ENCODE measurements at places on chromosomes 2 and 18. TPM values are rescaled to one million over a fixed set of nuclear protein-coding genes. Genes with fewer than 3 reads are reported as not detected.

DNA sequence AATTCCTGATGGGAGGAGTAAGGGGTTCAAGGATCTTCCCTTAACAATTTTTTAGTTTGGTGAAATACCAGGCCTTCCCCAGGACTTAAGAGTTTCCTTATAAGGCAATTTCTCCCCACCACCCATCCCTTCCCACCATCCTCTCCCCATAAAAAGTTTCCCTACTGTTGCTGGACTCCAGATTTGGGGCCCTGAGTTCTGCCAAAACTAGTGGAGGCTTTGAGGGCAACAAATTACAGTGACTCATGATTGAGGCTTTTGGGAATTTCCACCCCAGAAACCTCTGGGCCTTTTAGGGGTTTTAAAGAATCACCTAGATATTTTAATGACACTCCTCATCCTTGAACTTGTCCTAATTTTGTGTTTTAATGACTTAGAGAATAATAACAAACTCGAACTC lies 14.3 kb upstream of the EN1 start:
- H3K36me3 ChIP-seq = no peaks in the 10 kb centered on the region
- no peak overlapping the region for H3K27ac ChIP-seq
- H3K4me3 ChIP-seq = no peak overlapping the region
- DNase-seq = no peak
- H3K4me1 ChIP-seq = no peaks in the 10 kb centered on the region

DNA sequence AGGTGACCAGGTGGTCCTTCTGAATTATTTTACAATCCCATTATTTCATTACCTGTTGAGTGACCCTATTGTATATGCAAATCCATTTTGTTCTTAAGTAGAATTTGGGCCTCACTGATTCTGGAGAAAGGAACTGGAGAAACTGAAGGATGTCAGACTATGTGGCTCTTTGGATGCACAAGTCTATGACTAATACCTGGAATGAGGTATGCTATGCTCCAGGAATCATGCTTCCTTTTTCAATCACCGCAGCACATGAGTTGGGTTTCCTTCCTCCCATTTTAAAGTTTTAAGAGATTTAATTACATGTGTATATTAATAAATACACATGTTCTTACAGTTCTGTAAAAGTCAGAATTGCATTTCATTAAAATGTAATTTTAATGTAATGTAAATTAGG lies 253.9 kb upstream of the VWC2L start:
- no peaks in the 10 kb centered on the region for H3K4me1 ChIP-seq
- H3K4me3 ChIP-seq = no peak overlapping the region
- H3K36me3 ChIP-seq = no peaks in the 10 kb centered on the region

- no peaks in the 10 kb centered on the region for H3K4me1 ChIP-seq
- peaks cover 25% of the 10 kb centered on the region for H3K27me3 ChIP-seq
- DNase-seq = no peak
- H3K4me3 ChIP-seq = no peak overlapping the region
- H3K36me3 ChIP-seq = no peaks in the 10 kb centered on the region
Observed at GRCh38 chr2:99756059-99756458, 266.2 kb upstream of the REV1 start.

GRCh38 chr2:237501892-237502513 lies 15.0 kb downstream of the MLPH start:
- no peaks in the 10 kb centered on the region for H3K27me3 ChIP-seq
- no peaks in the 10 kb centered on the region for H3K36me3 ChIP-seq
- DNase-seq = no peak
- no peak overlapping the region for H3K4me3 ChIP-seq

DNA sequence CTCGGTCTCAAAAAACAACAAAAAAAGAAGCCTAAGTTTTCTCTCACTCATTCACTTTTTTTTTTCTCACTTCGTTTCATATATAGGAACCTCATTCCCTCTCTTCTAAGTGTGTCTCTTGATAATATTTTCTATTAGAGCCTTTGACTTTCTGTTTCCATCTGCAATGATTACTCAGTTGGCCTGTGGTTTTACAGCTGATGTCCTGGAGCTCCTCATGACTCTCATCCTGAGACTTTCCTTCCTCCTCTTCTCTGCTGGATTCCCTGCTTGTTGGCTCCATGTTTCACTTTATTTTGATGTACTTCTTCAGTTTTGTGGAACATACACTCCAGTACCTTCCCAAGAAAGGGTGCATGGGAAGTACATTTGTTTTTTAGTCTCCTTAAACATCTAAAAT lies 154.2 kb upstream of the GATA6 start:
- H3K4me1 ChIP-seq = no peaks in the 10 kb centered on the region
- H3K36me3 ChIP-seq = no peaks in the 10 kb centered on the region
- no peaks in the 10 kb centered on the region for H3K27me3 ChIP-seq

DNA sequence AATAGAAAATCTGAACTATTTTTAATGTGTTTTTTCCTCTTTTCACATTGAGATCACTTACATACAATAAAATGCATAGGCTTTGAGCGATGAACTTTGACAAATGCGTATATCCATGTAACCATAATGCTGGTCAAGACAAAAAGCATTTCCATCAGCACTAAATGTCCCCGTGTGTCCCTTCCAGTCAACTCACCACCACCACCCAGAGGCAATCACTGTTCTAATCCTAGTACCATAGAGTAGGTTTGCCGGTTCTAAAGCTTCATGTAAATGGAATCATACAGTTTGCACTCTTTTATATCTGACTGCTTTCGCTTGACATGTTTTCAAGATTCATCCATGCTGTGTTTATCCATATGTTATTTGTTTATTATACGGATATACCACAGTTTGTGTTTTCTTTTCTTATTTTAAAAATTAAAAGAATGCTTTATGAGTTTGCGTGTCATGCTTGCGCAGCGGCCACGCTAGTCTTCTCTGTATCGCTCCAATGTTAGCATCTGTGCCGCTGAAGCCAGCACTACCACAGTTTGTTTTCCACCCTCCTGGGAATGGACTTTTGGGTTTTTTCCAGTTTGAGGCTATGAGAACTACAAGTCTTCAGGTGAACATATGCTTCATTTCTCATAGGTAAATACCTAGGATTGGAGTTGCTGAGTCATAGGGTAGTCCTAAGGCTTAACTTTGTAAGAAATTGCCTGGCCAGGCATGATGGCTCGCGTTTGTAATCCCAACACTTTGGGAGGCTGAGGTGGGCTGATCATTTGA lies 197.5 kb upstream of the CHAC2 start:
- H3K4me3 ChIP-seq = no peak overlapping the region
- H3K4me1 ChIP-seq = no peaks in the 10 kb centered on the region
- peak; percentile 5 for DNase-seq
- H3K36me3 ChIP-seq = no peaks in the 10 kb centered on the region

- no peak overlapping the region for H3K27ac ChIP-seq
- no peaks in the 10 kb centered on the region for H3K4me1 ChIP-seq
- no peaks in the 10 kb centered on the region for H3K27me3 ChIP-seq
Observed at GRCh38 chr2:86426271-86426670, 14.9 kb upstream of the KDM3A start.

- no peak overlapping the region for H3K27ac ChIP-seq
- H3K36me3 ChIP-seq = no peaks in the 10 kb centered on the region
- DNase-seq = no peak
- peaks cover 8% of the 10 kb centered on the region for H3K4me1 ChIP-seq
- no peaks in the 10 kb centered on the region for H3K27me3 ChIP-seq
- H3K4me3 ChIP-seq = no peak overlapping the region
Observed at GRCh38 chr2:143842836-143843235, 677.1 kb downstream of the ZEB2 start.

DNA sequence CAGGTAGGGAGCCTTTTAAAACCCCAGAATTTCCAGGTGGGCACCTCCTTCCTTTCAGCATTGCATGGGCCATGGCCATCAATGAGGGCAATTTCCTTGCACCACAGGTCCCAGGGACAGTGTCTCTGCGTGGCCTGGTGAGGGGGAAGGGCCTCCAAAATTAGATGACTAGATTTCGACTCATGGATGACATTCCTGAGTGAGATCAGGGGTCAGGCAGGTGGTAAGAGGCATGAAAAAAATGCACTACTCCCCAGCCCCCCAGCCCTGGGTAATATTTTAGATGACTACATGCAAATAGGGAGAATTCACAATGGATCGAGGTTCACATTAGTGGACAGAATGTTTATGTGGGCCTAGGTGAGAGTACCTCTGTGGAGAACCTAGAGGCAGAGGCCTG lies 19.0 kb upstream of the IGFBP5 start:
- DNase-seq = no peak
- no peaks in the 10 kb centered on the region for H3K36me3 ChIP-seq
- H3K27me3 ChIP-seq = no peaks in the 10 kb centered on the region
- H3K27ac ChIP-seq = no peak overlapping the region
- H3K4me3 ChIP-seq = no peak overlapping the region

DNA sequence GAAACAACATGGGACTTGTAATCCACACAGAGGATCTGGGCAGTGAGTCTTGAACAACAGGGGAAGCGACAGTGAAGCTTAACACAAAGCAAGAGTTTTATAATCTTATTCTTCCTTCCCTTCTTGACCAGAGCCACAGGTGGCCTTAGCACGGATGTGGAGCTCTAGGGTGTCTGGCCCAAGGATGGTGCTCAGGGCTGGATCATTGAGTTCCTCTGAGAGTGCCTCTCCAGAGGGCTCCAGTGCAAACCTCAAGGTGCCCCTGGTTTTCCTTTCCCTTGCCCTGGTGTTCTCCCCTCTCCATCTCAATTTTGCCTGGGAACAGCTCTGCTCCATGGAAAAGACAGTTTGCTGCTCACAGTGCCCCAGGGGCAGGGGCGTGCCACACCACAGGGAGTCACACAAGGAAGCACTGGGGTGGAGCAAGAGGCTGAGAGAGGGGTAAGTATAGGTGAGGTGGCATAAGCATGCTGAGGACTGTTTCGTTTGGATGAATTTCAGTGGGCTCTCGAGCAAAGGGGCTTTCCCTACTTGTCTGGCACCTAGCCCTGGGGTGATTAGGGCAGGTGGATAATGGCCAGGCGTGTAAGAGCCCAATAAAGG lies 88.6 kb upstream of the B3GNT7 start:
- H3K36me3 ChIP-seq = no peaks in the 10 kb centered on the region
- no peak overlapping the region for H3K4me3 ChIP-seq
- H3K4me1 ChIP-seq = no peaks in the 10 kb centered on the region

DNA sequence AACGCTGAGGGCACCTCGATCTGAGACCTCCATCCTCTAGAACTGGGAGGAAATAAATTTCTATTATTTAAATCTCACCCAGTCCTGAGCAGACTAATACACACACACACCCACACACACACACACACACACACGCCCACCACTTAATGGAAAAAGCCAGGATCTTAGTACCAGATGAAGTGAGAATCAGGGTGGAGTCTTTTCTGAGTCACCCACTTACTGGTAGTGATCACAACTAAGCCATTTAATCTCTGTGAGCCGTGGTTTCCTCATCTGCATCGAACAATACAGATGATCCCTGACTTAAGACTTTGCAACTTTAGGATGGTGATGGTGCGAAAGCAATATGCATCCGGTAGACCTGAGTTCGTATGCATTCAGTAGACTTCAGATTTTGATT lies 18.6 kb downstream of the THNSL2 start:
- H3K4me3 ChIP-seq = no peak overlapping the region
- no peak overlapping the region for H3K27ac ChIP-seq
- H3K4me1 ChIP-seq = no peaks in the 10 kb centered on the region
- H3K36me3 ChIP-seq = no peaks in the 10 kb centered on the region
- no peaks in the 10 kb centered on the region for H3K27me3 ChIP-seq
- no peak for DNase-seq

DNA sequence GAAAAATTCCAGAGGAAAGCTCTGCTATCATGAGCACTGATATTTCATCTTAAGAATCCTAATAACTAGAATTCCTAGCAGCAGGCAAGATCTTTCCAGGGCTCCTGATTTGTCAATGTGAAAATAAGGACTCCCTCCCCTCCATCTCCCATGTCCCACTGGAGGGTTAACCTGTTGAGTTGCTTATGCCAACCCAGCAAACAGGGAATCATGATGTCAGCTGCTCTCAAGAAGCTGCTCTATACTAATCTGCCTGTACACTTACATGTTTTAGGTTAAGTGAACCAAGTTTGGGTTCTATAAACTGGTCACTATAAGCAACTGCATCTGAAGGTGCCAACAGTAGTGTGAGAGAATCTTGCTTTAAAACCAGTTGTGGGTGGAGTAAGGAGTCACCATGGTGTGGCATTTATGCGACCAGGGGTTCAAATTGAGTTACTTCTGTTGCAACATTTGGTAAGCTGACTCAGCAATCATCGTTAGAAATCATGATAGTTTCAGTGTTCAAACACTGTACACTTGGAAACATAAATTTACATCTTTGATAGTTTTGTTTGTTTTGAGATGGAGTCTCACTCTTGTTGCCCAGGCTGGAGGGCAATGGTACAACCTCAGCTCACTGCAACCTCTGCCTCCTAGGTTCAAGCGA lies 53.4 kb downstream of the STK25 start:
- H3K4me3 ChIP-seq = no peak overlapping the region
- no peak for DNase-seq

DNA sequence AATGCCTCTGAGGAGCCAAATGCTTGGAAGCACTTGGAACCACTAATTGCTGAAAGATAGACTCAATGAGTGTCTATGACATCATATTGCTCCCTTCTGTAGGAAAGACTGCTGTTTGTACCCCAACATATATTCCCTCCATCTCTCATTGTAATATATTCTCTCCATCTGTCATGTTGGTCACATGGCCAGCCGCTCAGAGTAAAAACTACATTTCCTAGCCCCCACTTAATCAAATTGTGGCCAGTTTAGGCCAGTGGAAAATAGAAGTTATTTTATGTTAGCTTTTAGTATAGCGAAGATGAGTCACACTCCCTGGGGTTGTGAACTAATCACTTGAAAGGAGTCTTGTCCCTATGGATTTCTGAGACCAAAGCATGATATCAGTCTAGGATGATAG lies 160.2 kb downstream of the HNMT start:
- H3K27me3 ChIP-seq = no peaks in the 10 kb centered on the region
- no peaks in the 10 kb centered on the region for H3K36me3 ChIP-seq
- H3K4me3 ChIP-seq = no peak overlapping the region
- H3K4me1 ChIP-seq = no peaks in the 10 kb centered on the region
- no peak overlapping the region for H3K27ac ChIP-seq
- DNase-seq = no peak

- no peak overlapping the region for H3K4me3 ChIP-seq
- H3K27me3 ChIP-seq = no peaks in the 10 kb centered on the region
- H3K36me3 ChIP-seq = no peaks in the 10 kb centered on the region
- peaks cover 38% of the 10 kb centered on the region for H3K4me1 ChIP-seq
- DNase-seq = no peak
- peak overlapping the region; percentile 57 for H3K27ac ChIP-seq
Observed at GRCh38 chr2:23587341-23587880, 202.4 kb downstream of the KLHL29 start.

GRCh38 chr2:15894481-15895144 lies 45.7 kb upstream of the MYCN start:
- no peak for DNase-seq
- H3K27me3 ChIP-seq = no peaks in the 10 kb centered on the region
- no peak overlapping the region for H3K27ac ChIP-seq
- no peak overlapping the region for H3K4me3 ChIP-seq

Gene PLEKHH2
- total RNA-seq = 2.2 TPM

Gene REG1B
- total RNA-seq = not detected

Gene ANTXR1
- 181 TPM for total RNA-seq

Gene SNED1
- 5.0 TPM for total RNA-seq

Gene CFAP210
- 0.83 TPM for total RNA-seq

Gene LAMA1
- total RNA-seq = not detected

Gene UBXN4
- total RNA-seq = 117 TPM

Gene DNER
- 9.2 TPM for total RNA-seq

Gene KLHL30
- not detected for total RNA-seq
